ENCODE measurements at places on chromosomes 2 and 18.

GRCh38 chr2:224711859-224712665, 4.1 kb downstream of the CCDC195 start:
- no peak for DNase-seq

- no peak for DNase-seq
Measured at GRCh38 chr2:112600634-112601033, 16.2 kb downstream of the CHCHD5 start.

- no peak for DNase-seq
Measured at GRCh38 chr2:15818318-15818753, 122.0 kb upstream of the MYCN start.

- no peak for DNase-seq
Measured at GRCh38 chr2:213848631-213849030, 562.2 kb upstream of the VWC2L start.

DNA sequence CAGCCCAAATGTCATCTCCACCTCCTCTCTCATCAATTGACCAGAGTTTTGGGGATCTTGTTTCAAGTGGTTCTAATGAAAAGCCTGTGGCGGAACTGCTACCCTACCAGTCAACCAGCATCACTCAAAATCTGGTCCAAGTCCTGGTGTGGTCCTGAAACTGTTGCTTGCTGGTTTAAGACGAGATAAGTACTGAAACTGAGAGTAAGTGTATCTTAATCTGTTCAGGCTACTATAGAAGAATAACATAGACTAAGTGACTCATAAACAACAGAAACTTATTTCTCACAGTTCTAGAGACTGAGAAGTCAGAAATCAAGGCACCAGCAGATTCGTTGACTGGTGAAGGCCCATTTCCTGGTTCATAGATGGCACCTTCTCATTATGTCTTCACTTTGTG, 879 bp upstream of the GALNT5 start:
- DNase-seq = no peak

GRCh38 chr2:112688086-112688880, 32.5 kb upstream of the NT5DC4 start:
- DNase-seq = no peak

DNA sequence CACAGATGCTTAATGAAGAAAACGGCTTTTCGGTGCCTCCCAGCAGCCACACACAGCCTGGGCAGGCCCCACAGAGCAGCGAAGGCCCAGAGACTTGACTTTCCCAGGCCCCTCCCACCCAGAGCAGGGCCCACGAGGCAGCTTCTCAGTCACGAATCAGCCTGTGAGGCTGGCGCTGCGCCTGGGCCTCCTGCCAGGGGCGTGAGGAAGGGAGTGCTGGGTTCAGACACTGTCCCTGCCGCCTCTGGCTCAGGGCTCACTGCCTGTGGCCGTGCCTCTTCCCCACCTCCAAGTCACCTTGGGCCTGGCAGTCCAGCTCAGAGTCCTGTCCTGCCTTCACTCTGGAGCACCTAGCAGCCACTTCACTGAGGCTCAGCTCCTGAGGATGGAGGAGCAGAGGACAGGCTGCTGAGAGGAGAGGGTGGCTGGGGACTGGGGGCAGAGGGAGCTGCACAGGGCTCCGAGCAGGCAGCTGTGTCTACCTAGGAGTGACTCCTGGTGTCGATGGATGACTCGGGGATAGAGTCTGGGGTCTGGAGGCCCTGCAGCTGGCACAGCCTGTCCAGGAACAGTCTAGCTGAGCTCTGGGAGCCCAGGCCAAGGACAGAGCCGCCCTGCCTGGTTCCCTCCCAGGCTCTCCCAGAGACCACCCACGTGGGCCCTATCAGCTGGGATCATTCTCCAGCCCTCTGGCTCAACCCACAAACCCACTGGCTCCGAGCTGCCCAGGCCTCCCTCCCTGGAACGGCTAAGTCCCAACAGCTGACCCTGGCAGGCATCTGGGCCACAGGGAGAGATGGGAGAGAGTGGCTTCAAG, 36.4 kb upstream of the FOSL2 start:
- peak; percentile 62 for DNase-seq

- DNase-seq = no peak
Measured at GRCh38 chr2:196434217-196434616, 205.3 kb upstream of the CCDC150 start.
